ENCODE measurements at places on chromosomes 13 and 19.

DNA sequence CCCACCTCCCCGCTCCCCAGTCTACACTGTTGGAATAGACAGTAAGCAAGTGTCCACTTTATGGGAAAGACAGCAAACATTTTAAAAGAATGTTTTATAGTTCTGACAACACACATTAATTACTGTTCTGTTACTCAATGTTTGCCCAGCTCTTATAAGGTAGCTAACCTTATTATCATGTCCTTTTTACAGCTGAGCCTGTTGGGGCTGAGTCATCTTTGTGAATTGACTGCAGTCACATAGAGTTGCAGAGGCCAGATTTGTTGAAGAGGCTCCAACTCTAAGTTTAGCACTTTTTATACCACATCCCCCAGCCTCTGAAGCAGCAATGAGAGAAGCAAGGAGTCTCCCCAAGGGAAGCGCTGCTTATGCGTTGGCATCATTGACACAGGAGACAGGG lies 76.2 kb downstream of the C13orf42 start:
- peaks cover under 1% of the 10 kb centered on the region for H3K27me3 ChIP-seq
- H3K27ac ChIP-seq: no peak overlapping the region
- H3K36me3 ChIP-seq: no peaks in the 10 kb centered on the region

- peak overlapping the region; percentile 87 for H3K27ac ChIP-seq
- peaks cover 45% of the 10 kb centered on the region for H3K4me1 ChIP-seq
- peak overlapping the region; percentile 86 for H3K4me3 ChIP-seq
Observed at GRCh38 chr13:48232420-48233045, 473 bp upstream of the ITM2B start.

DNA sequence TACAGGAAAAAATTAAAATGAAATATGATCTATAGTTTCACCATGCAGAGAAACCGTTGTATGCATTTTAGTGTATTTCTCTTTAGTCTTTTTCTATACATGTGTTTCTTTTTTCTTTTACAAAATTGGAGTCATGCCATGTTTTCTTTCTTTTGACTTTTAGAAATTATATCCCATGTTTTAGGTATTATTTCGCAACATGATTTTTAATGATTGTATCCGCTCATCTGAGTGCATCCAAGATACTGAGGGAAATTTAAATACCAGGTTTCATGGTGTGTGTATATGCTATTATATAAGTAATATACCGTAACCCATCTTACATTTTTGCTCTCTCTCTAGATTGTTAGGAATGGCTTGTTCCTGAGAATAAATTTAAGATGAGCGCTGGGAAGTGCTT lies 82.3 kb downstream of the GPR12 start:
- no peaks in the 10 kb centered on the region for H3K36me3 ChIP-seq
- peaks cover 12% of the 10 kb centered on the region for H3K27me3 ChIP-seq
- no peaks in the 10 kb centered on the region for H3K4me1 ChIP-seq
- H3K4me3 ChIP-seq: no peak overlapping the region
- no peak for DNase-seq
- no peak overlapping the region for H3K27ac ChIP-seq

DNA sequence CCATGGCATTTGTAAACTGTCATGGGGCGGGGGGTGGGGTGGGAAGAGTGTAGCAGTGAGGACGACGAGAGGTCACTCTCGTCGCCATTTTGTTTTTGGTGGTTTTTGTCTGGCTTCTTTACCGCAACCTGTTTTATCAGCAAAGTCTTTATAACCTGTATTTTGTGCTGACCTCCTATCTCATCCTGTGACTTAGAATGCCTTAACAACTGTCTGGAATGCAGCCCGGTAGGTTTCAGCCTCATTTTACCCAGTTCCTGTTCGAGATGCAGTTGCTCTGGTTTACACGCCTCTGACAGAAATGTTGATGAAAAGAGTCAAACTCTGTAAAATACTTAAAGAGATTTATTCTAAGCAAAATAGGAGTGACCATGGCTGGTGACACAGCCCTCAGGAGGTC lies 852.0 kb downstream of the DACH1 start:
- H3K4me1 ChIP-seq: no peaks in the 10 kb centered on the region
- no peak for DNase-seq
- H3K27ac ChIP-seq: no peak overlapping the region

DNA sequence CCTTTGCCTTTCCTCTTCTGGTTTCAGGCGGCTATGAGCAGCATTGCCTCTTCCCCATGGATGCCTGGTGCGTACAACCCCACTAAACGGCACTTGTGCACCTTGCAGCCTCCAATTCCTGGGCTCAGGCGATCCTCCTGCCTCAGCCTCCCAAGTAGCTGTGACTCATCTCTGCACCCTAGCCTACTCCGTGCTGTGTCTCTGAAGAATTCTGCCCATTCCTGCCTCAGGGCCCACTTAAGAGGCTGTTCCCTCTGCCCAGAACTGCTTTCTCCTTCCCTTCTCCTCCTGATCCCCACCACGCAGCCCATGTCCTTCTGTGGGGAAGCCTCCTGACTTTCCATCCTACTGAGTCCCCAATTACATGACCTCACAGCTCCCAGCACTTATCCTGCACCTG lies 142.2 kb upstream of the ZNF507 start:
- H3K4me3 ChIP-seq: no peak overlapping the region
- H3K27me3 ChIP-seq: peaks cover 30% of the 10 kb centered on the region
- DNase-seq: no peak
- H3K4me1 ChIP-seq: no peaks in the 10 kb centered on the region
- H3K27ac ChIP-seq: no peak overlapping the region

DNA sequence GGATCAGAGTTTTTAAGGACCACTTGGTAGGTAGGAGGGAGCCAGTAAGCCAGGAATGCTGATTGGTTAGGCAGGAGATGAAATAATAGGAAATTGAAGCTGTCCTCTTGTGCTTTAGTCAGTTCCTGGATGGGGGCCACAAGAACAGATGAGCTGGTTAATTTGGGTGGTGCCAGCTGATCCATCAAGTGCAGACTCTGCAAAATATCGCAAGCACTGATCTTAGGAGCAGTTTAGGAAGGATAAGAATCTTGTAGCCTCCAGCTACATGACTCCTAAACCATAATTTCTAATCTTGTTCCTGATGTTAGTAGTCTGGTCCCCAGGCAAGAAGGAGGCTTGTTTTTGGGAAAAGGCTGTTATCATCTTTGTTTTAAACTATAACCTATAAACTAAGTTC lies 117.9 kb upstream of the GPR12 start:
- peaks cover 9% of the 10 kb centered on the region for H3K27me3 ChIP-seq
- no peak overlapping the region for H3K27ac ChIP-seq
- no peak overlapping the region for H3K4me3 ChIP-seq
- no peaks in the 10 kb centered on the region for H3K36me3 ChIP-seq
- no peaks in the 10 kb centered on the region for H3K4me1 ChIP-seq

- no peaks in the 10 kb centered on the region for H3K36me3 ChIP-seq
- DNase-seq: no peak
- H3K4me3 ChIP-seq: no peak overlapping the region
- H3K27ac ChIP-seq: no peak overlapping the region
- no peaks in the 10 kb centered on the region for H3K27me3 ChIP-seq
Observed at GRCh38 chr19:39906820-39907611, 27.4 kb downstream of the FCGBP start.

Measured in stimulated activated naive B cell treated with anti-CD40 and anti-IgM and Interleukin-4, amounts not matched to agents 10 μg/mL and 1 μg/mL and 100 μg/mL, for 72 hours (primary cell).